ENCODE measurements at places on chromosomes 5 and 9.

DNA sequence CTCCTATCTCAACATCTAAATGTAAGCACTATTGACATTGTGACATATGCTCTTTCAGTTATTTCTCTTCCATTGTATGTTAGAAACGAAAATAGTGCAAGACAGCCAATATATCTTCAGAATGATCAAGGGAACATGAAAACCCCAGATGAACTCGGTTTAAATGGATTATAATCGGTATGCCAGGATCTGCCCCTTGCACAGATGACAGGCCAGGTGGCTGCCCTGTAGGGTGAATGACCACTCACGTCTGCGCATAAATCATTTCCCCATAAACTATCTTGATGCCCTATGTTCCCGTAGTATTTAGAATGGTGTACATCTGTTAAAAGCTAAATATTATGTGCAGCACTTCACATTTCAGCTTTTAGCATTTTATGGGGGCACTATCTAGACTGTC is 69.7 kb upstream of the RANBP3L start:
- DNase-seq: no peak

DNA sequence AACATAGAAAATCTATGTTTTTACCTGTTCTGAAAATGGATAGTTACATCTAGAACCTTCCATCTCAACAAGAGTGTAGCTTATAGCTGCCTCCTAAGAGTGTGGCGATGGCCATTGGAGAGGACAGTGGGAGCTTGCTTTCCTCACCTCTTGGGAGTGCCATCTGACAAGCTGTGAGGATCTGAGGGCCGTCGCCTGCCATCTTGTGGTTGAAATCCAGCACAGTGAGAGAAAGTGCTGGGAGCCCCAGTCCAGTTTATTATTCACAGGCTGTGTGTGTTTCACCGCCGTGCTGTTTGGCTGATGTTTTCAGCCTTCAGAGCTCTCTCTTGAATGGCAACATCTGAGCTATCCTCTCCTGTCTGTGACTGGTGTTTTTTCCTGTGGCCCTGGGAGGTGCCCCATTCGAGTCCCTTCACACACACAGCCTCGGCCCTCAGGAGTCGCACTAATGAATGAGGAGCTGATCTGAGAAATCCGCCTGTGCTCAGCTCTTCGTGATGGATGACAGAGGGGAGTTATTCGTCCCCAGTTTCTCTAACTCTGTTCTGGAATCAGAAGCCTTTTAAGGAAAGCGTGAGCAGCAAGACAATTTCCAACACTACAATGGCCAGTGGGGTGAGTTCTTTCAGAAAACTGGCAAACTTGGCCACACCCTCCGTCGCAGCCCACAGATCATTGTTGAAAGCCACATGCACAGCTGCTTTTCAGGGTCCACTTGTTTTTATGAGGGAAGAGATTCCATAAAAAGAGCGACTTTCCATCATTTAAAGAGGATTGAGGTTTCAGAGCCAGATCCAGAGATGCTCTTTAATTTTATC is 170.3 kb downstream of the PDZD2 start:
- no peak for DNase-seq

DNA sequence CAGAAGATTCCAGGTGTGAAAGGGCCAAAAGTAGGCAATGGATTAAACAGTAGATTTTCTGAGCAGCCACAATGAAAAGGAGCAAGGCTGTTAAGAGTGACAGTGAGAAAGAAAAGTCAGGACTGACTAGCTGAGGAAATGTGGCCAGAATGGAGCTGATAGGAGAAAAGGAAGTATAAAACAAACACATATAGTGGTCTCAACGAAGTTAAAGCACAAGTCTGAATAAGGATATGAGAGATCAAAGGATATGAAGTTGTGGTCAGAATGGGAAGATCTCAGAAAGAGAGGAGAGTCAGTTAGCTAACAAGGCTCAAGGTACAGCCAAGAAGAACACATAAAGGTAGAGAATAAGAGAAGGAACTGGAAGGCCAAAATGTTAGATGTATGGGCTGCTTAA is 39.9 kb downstream of the FNIP1 start:
- DNase-seq: no peak

DNA sequence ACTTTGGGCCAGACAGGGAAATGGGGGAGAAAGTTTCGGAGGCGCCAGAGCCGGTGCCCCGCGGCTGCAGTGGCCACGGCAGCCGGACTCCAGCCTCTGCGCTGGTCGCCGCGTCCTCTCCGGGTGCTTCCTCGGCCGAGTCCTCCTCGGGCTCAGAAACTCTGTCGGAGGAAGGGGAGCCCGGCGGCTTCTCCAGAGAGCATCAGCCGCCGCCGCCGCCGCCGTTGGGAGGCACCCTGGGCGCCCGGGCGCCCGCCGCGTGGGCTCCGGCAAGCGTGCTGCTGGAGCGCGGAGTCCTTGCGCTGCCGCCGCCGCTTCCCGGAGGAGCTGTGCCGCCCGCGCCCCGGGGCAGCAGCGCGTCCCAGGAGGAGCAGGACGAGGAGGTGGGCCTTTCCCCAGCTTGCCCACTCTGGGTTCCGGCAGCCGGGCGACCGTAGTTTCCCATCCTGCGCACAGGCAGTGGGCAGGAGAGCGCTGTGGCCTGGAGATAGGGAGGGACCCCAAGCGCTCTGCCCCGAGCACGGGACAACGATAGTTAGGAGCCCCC is 516 bp downstream of the MAST4 start:
- DNase-seq: no peak

DNA sequence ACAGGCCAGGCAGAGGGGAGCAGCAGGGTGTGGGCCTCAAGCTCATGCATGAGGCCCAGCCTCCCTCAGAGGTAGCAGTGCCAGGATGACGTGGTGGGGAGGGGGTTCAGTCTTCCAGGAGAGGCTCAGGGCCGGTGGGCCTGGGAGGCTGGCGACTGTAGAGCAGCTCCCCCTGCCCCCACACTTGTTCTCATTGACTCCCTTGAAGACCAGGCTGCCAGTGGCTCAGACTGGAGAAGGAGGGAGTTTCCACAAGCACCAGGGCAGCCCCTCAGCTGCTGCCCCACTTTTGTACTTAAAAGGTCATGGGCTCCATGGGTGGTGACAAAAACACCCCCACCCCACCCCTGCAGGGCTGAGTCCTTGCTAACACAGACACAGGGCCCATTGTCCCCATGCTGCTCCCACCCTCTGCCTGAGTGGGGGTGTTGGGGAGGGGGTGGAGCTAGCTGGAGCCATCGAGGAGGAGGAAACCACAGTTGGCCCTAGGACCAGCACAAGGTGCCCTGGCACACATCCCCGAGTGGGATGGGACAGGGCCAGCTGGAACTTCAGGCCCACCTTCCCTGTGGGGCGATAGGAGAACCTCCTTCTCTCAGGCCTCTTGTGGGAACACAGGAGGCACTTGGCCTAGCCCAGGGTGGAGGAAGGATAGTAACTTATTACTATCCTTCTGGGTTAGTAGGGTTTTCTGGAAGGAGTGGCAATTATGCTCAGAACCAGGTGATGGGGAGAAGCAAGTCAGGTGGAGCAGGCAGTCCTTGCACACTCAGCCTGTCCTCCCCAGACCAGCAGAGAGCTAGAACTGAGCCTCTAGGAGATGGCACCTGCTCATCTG is 10.7 kb downstream of the PDLIM4 start:
- DNase-seq: no peak

DNA sequence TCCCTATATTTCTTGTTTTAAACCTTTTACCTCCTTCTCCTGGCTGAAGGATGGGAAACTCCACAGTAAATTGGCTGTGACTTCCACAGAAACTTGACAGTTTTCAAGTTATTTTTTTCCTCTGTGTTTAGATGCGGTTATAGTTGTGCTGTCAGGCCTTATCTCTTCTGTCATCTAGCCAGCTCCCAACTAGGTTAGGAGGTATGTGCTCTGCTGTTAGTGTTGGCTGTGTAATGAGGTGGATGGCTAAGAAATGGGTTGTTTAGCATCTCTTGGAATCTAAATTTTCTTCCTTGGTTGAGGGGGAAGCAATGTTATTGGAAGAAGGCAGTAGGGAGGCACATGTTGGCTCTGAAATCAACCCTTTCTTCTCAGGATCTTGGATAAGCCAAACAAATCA is 149.9 kb upstream of the RUSC2 start:
- no peak for DNase-seq

GRCh38 chr5:135240283-135240633 is 158.8 kb downstream of the MACROH2A1 start:
- no peak for DNase-seq

DNA sequence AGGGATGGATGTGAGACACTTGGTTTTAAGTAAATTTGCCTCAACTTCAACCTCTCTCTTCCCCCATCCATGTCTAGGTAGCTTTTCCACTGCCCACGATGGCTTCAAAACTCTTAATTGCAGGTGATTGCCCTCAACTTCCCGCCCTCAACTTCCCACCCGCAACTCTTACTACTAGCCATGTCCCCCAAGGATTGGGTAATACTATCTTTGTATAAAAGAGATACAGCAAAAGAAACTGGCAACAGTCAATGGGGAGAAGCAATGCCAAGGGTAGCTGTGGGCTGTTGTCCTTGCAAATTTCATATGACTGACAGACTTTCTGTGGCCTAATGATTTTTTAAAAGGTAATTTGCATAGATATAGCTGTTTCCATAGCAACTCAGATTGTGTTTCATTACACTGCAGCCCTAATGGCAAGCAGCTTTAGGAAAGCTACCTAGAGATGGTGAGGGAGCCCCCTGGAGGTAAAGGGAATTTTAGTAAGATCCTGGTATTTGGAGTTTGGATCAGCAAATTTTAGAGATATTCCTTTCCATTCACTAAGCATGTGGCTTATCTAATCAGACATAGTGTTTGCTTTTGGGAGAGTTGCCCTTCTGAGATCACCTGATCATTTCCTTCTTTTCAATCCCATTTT is 421.5 kb upstream of the DAP start:
- no peak for DNase-seq

- DNase-seq: no peak
Observed at GRCh38 chr5:53331463-53331862, 149.0 kb upstream of the FST start.

GRCh38 chr9:114083666-114084065 is 5.6 kb upstream of the AMBP start:
- no peak for DNase-seq

All from SIG-M5 (cell line).